ENCODE measurements at places on chromosomes 7 and 10.

DNA sequence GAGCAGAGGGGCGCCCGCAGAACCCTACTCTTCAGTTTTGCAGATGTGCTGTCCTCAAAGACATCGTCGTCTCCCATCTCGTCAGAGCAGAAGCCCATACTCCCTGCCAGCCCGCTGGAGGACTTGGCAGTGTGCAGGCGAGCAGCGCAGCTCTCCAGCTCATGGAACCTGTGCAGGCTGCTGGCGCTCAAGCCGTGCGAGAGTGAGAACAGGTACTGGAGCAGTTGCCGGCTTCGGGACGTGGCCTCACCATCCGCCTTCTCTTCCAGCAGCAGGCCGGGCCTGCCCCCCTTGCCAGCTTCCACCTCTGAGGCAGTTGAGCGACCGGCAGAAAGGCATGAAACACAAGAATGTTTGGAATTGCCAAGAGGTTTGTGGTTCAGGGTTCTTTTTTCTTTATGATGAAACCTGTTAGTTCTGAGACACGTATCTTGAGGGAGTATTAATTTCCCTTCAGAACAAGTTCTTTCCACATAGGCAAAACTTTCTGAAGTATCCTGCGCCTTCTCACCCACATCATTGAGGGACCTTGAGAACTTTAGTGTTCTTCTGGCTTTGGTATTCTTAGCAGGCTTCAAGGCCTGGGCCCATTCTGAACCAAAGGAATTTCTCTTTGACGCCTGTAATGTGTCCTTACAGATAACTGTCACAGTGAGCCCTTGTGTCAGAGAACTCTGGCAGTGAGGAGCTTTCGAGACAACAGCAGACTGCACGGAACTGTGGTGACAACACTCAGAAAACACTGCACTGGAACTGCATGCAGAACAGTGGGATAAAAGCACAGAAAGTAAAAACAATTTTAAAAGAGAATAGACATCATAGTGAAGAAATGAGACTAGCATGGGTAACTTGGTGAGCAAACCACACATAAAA, 89.5 kb downstream of the ALOX5 start:
- no peak for DNase-seq

- peak; percentile 48 for DNase-seq
Observed at GRCh38 chr7:22726907-22727713, at the start of gene IL6. Gene IL6, plus strand, starts transcription at chr7:22727200. Its CDS starts 63 bp downstream, at chr7:22727263.

- DNase-seq: peak; percentile 29
Observed at GRCh38 chr10:132329565-132330485, 2.2 kb upstream of the LRRC27 start.

DNA sequence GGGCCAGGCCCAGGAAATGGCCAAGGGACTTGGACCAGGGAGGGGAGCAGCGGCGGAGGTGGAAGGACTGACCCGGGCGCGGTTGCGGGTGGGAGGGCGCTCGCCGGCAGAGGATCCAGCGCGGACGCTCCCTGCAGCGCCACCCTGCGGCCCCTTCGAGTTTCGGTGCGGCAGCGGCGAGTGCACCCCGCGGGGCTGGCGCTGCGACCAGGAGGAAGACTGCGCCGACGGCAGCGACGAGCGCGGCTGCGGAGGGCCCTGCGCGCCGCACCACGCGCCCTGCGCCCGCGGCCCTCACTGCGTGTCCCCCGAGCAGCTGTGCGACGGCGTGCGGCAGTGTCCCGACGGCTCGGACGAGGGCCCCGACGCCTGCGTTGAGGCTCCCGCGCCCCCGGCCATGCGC, 16.8 kb upstream of the ZNF467 start:
- peak; percentile 95 for DNase-seq

- peak; percentile 90 for DNase-seq
Observed at GRCh38 chr10:1368842-1369171, 312.6 kb downstream of the WDR37 start.

DNA sequence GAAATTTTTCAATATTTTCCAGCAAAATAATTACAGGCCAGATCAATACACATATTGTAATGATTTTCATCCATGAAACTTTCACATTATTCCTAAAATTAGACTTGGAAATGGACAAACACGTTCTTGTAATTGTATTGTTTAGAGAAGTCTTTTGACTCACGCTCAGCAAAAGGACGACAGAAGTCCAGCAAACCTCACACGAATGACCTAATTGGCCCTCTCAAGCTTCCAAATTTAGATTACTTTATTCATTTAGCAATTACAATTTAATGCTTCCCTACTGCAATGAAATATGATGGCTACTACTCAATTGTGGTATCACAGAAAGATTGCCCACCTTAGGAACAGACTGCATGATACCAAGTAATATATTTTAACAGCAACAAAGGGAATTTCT, 702.2 kb downstream of the MAGI2 start:
- DNase-seq: no peak

DNA sequence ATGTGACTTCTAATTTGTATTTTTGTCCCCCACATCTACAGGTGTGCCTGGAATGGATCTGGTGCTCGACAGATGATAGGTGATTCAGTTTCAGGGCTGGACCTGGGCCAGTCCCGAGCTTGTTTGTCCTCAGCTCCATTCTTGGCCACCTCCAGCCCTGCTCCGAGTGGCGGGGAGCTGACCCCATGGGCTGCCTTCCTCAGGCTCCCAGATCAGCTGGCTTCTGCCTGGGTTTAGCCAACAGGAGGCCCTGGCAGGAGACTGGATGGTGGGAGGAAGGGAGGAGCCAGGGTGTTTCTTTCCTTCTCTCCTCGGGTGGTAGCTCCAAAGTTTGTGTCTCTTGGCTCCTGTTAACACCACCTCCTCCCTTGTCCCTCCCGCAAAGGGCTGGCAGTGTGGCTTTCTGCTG, 75.2 kb downstream of the CDH23 start:
- DNase-seq: no peak

- DNase-seq: no peak
Observed at GRCh38 chr7:138975343-138976104, 5.7 kb downstream of the KIAA1549 start.

- no peak for DNase-seq
Observed at GRCh38 chr7:90755041-90755440, 158.9 kb downstream of the CDK14 start.

- peak; percentile 36 for DNase-seq
Observed at GRCh38 chr7:19442016-19442785, 266.6 kb downstream of the POLR1F start.

DNA sequence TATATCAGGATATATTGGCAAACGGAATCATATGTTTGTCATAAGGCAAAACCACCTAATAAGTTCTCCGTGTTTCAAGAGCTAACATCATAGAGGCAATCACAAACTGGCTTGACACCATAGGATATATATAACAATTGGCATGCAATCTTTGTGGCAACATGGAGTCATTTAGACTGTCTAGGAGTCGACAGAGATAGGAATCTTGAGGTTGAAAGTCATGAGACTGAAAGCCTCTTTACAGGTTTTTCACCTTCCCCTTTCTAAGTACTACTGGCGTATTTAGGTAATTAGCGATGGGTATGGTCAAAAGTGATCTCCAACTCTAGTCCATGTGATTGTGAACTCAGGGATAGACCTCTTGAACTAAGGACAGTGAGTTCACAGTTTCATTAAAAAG, 63.7 kb downstream of the THSD7A start:
- no peak for DNase-seq

DNA sequence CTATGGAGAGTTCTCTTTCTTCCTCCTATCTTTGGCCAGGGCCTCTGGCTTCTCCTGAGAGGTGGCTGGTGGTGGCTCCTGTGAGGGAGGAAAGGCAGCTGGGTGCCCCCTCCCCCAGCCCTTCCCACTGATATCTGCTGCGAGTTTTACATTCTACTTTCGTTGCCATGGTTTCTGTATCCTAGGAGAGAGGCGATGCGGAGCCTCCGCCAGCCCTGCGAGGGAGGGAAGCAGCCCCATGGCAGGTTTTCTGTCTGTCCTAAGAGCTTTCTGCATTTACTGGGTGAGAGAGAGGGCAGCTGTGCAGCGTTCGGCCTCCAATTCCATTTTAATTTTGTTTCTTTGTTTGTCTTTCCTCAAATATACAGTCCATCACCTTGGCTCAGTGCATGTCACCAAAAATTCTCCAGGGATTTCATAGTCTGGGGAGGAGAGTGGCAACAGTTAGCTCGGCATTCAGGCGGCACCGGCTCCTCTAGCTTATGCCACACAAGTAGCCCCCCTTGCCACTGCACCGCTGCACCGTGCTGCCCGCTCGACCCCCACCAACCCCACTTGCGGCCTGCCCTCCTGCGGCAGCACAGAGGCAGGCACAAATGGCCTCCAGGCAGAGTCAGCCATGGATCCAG, 20.4 kb downstream of the DNAJB12 start:
- DNase-seq: peak; percentile 90

All from H7 (cell line).